WERI-Rb-1 (cell line): ENCODE measurements at places on chromosomes 7 and 10.

DNA sequence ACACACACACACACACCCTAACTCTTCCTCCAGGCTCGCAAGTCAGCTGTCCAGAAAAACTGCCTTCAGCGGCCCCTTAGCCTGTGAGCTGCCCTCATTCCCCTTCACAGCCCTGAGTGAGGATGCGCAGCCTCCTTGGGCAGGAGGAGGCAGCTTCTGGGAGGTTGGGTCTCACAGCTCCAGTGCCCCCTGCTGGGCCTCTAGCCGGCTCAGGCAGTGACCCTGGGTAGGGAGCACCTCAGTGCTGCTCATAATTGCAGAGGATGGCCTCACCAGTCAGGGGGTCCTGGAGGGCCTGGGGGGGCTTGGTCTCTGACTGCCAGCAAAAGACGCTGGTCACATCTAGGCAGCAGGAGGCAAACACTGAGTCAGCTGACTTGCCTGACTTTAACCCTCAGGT, 43.7 kb downstream of the ZNF273 start:
- peak; percentile 77 for DNase-seq

DNA sequence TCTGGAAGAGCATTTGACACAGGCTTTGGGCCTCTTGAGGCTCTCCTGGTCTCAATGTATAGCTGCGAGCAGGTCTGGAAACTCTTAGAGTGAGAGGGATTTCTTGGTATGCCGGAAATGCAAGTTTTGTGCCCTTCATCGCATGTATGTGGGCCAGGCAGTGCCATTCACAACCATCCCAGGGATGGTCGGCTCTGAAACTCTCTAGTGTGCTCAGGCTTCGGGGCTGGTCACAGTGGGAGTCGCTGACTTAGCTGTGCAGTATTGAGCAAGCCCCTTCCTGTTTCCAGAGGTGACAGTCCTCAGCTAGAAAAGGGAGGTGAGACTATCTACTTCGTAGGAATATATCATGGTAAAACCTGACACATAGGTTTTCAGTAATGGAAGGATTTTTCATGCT, 2.0 kb upstream of the AOAH start:
- DNase-seq: no peak

DNA sequence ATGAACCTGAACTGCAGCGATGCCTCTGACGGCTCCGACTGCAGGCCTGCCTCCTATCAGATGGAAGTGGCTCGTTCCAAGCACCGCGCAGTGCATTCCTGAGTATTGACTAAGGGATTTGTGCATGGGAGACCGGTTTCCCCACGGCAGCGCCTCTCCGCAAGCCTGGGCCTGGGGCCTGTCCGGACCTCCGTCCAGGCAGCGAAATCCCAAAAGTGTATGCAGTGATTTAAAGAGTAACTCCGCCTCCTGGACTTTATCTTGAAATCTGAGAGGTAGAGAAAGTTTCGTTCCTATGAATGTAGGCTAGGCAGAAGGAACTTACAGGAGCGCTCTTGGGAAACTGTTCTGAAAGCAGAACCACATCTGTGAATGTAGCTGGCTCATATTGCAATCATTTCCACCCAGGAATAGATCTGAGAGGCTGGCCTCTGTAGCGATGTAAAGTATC, 106.2 kb upstream of the CELF2 start:
- DNase-seq: no peak

- DNase-seq: peak; percentile 67
Observed at GRCh38 chr10:76036111-76036940, 604.9 kb downstream of the LRMDA start.

- DNase-seq: no peak
Observed at GRCh38 chr10:118564114-118564513, 31.3 kb downstream of the PRLHR start.
